ENCODE measurements at places on chromosomes 5 and 9. TPM values are rescaled to one million over a fixed set of nuclear protein-coding genes. Genes with fewer than 3 reads are reported as not detected.
A peak's percentile ranks its signal among the peaks of the same experiment; 100 is the strongest.

DNA sequence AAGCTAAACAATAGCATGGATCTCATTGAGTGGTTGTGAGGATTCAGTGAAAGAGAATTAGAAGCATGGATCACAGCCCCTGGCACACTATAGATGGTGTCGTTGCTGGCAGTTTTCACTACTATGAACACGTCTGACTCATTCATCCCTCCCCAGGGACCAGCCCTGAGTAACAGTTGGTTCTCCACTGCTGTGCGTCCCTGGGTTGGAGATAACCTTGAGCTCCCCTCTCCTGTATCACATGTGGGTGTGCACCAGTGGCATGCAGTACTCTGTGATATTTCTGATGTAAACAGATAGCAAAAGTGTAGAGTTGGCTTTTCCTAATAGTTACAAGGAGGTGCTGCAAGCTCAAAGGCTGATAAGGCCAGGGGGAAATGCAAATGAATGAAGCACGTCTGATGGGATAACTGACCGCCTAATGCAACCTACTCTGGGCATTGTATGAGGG, 8.8 kb upstream of the LCP2 start:
- DNase-seq = peak; percentile 35

- no peak for DNase-seq
Measured at GRCh38 chr5:174320051-174320450, 274.5 kb downstream of the NSG2 start.

DNA sequence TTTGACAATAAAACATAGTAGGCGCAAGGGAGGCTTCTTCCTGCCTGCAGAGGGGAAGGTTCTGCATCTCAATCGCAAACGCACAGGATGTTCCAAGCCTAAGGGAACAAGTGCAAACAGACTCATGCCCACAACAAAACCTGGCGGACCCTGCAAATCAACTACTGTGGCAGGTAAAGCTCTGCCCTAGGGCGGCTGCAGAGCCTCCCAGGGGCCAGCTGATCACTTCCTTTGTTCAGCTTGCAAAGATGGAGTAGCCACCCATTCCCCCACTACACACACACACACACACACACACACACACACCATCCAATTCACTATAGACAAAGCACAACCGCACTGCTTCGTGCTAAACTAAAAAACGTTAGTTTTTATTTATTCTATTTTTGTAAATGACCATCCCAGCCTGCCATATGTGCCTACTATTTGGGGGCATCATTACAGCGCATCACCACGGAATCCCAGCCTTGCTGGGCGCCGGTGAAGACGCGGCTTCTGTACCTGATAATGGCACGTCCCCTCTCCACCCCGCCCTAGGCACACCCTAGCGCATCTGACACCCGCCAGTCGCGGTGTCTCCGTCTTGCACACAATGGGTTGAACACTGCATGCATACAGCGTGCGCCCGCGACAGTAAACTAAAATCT, 57.6 kb downstream of the DPYSL3 start:
- DNase-seq = no peak

- DNase-seq = no peak
Measured at GRCh38 chr5:179111267-179112207, 51.4 kb downstream of the ZNF354C start.

DNA sequence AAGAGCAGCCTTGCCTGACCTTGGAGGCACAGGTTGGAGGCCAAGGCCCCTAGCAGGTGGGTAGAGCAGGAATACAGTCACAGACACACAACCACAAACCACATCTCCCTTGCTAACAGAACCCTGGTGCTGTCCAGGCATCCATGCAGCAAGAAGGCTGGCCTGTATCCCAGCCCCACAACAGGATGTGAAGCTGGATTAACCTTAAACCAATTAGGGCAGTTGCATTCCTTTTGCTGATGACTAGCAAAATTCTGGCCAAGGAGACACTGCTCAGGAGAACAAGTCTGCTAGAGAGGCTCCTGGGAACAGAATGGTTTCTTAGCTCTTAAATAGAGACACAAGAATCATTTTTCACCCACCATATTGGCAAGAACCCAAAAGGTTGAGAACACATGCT, 97.8 kb downstream of the C5orf15 start:
- peak; percentile 2 for DNase-seq

DNA sequence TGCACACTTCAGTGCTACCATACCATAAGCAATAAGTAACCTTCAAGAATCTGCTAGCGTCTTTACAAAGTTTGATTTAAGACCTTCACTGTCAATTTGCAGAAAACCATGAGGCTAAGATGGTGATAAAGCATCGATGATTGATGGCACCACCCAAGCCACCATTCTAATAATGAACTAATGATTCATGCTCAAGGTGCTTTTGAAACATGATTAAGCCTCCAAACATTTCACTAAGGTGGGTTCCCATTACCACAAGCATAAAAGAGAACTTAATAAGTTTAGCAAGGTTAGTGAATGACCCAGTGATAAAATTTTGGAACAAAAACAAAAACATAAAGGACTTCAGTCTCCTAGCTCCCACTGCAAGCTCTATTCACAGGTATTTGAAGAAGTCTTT, 214.7 kb downstream of the FBXL17 start:
- DNase-seq = peak; percentile 43

DNA sequence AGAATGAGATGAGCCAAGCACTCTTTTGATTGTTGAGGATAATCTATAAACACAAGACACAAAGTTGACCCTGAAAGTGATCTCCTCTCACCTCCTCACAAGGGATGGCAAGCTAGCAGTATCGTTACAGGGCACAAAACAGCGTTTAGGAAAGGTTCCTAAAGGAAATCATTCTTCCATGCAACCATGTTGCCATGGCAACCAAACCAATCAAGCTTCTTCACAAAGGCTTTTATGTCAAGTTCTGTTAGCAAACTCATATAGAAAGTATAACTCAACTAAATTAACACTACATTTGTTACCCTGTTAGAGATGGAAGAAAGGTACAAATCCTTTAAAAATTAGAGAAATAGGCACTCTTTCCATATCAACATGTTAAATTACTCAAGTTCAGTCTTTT, 1016.8 kb upstream of the DMAC1 start:
- no peak for DNase-seq

- peak; percentile 26 for DNase-seq
Measured at GRCh38 chr5:14054965-14055963, 87.9 kb upstream of the TRIO start.

DNA sequence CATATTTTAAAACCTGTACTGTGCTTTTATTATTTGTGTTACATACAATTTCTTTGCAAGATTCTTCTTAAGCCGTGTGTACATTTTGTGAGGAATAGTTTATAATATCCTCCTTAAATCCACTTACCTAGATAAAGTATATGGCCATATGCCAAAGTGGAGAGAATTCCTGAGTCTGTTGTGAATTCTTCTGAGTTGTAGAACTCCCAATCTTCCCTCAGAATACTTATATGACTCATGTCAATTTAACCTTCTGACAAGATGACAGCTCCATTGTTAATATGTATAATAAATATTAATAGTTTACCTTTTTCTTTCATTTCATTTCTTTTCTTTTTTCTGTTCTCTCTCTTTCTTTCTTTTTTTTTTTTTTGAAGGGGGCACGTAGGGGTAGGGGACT, 6.0 kb upstream of the RICTOR start:
- peak; percentile 24 for DNase-seq

GRCh38 chr5:181153814-181154213, 6.4 kb downstream of the OR2V2 start:
- no peak for DNase-seq

- DNase-seq = peak; percentile 29
Measured at GRCh38 chr9:110048976-110049698, 158.8 kb downstream of the C9orf152 start.

- no peak for DNase-seq
Measured at GRCh38 chr9:121275781-121276658, 8.1 kb downstream of the GSN start.

DNA sequence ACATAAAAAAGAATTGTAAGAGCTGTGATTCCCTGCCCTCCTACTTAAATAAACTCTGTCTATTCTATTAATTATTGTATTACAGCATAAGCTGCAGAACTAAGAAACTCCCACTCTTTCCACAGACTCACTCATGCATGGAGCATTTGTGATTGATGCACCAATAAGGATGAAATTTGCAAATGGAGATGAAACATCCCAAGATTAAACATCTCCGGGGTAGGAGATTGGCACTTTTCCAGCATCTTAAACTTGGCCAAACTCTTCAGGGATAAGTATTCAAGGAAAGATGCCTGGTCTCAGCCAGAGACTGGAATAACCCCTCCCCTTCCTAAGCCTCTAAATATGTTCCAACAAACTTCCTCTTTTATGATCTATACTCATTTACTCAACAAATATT, 472.0 kb downstream of the ACTL7B start:
- DNase-seq = no peak

DNA sequence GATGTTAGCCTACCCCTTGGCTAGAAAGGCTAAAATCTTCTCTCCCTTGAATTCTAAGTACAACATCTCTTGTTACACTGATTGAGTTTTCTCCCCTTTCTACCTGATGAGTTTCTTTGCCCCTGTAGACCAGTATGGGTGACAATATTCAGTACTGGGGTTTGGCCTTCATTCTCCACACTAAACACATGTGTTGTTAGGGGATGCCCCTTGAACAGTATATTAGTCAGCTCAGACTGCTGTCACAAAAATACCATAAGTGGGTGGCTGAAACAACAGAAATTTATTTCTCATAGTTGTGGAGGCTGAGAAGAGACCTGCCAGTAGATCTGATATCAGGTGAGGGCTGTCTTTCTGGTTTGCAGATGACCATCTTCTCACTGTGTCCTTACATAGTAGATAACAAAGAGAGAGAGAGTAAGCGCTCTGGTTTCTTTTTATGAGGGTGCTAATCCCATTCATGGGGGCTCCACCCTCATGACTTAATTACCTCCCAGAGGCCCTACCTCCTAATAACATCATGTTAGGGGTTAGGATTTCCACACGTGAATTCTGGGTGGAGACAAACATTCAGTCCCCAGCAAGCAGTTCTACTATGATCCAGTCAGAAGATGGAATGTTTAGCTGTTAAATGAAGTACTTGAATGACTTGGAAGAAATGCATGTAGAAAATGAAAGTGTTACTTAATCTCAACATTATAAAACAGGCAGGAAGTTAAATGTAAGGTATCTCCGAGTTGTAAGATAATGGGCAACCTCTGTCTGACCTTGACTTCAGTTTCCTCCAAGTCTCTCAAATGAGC, 17.5 kb downstream of the VLDLR start:
- no peak for DNase-seq

- no peak for DNase-seq
Measured at GRCh38 chr5:39216631-39217030, 2.7 kb downstream of the FYB1 start.

Gene ITK
- total RNA-seq = not detected

Gene OTP
- total RNA-seq = not detected

Gene OXCT1
- 20.5 TPM for total RNA-seq

Gene TMEFF1
- 0.13 TPM for total RNA-seq

Gene ZFP2
- total RNA-seq = 0.53 TPM

Gene SLC36A3
- total RNA-seq = not detected

Gene TLR4
- 0.26 TPM for total RNA-seq

Gene DMRTA1
- total RNA-seq = 3.9 TPM

Gene ACOT12
- not detected for total RNA-seq

Gene UNC5A
- not detected for total RNA-seq
